Esophagus squamous epithelium (tissue), 5 donors: ENCODE measurements at places on chromosomes 1 and 21.

GRCh38 chr1:112061056-112061455 lies 71.6 kb upstream of the KCND3 start:
- DNase-seq = no peak

- no peak for DNase-seq
Observed at GRCh38 chr1:225914947-225915346, 9.1 kb downstream of the PYCR2 start.

GRCh38 chr1:69377507-69377906 lies 190.2 kb upstream of the LRRC7 start:
- no peak for DNase-seq

DNA sequence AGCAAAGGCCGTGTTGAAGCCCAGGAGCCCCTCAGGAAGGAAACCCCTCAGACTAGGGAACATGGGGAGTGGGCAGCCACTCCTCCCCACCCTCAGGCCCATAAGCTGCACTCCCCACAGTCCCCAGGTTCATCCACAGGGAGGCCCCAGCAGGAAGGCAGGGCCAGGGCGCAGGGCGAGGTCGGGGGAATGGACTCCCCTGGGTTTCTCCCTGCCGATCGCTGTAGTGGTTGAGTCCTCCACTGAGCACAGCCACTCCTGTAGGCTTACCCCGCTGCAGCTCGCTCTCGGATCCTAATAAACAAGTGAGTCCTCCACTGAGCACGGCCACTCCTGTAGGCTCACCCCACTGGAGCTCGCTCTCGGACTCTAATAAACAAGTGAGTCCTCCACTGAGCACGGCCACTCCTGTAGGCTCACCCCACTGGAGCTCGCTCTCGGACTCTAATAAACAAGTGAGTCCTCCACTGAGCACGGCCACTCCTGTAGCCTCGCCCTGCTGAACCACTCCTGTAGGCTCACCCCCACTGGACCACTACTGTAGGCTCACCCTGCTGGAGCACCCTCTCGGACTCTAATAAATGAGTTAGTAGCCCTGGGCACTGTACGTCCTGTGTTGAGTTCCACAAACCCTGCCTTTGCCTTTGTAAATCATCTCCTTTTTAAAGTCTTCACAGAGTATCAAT lies 16.2 kb upstream of the COL18A1 start:
- no peak for DNase-seq
